Right lobe of liver (tissue), 6 donors: ENCODE measurements at places on chromosomes 5 and 9.

GRCh38 chr5:153275695-153276094 is 214.8 kb upstream of the GRIA1 start:
- no peak overlapping the region for H3K4me3 ChIP-seq
- H3K36me3 ChIP-seq, result no peaks in the 10 kb centered on the region
- H3K27ac ChIP-seq, result no peak overlapping the region
- H3K27me3 ChIP-seq, result no peaks in the 10 kb centered on the region
- no peaks in the 10 kb centered on the region for H3K4me1 ChIP-seq
- no peak for DNase-seq

DNA sequence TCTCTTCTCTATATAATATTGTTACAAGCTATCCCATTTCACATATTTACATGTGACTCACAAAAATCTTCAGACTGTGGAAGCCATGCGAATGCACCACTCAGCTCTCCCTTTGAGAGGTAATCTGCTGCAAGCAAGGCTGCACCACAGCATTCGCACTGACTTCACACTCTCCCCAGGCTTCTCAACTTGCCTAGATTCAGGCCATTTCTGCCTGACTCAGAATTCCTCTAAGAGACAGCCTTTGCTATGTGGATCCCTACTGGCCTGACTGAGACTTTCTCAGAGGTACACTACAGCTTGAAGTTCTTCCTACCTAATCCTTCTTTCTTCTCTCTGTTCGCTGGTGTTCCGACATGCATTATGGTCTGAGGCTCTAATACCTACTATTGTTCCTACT is 21.1 kb upstream of the DMRTA1 start:
- H3K27ac ChIP-seq, result no peak overlapping the region
- H3K36me3 ChIP-seq, result no peaks in the 10 kb centered on the region
- DNase-seq, result no peak
- no peaks in the 10 kb centered on the region for H3K27me3 ChIP-seq

DNA sequence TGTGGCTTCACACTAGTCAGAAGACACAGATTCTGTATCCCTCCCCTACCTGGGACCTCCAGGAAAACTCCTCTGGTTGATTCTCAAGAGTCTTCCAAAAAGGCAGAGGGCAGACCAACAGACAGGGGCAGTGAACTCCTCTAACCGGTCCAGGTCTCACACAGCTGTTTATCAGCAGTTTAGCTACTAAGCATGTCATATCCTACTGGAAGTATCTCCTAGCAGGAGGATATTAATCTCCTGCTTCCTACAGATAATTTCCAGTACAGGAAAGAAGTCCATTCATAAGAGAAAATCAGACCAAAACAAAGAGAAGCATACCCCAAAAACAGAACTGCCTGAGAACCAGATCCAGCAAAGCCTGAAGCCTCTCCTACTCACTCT is 64.3 kb downstream of the DTWD2 start:
- no peaks in the 10 kb centered on the region for H3K36me3 ChIP-seq
- H3K27me3 ChIP-seq, result no peaks in the 10 kb centered on the region
- H3K27ac ChIP-seq, result no peak overlapping the region
- DNase-seq, result no peak
- no peak overlapping the region for H3K4me3 ChIP-seq
- no peaks in the 10 kb centered on the region for H3K4me1 ChIP-seq

DNA sequence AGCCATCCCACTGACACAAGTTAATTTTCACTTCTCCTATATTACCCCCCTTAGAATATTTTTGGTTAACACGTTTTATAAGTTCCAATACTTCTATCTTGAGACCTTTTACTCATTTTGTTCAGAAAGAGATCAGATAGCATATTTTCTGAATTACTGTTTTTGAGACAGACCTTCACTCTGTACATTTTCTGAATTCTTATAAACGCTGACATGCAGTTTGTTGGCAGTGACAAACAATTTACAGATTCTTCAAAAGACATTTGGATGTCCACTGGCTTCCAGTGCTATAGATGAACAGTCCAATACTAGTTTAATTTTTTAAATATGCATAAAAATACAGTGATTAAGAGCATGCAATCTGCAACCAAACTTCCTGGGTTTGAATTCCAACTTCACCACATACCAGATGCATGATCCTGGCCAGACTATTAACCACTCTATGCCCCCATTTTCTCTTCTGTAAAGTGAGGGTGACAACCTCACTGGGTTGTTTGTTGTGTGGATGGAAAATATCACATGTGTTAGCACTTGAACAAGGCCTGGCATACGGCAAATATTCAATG is 142.1 kb downstream of the AGTPBP1 start:
- H3K27me3 ChIP-seq, result no peaks in the 10 kb centered on the region
- H3K36me3 ChIP-seq, result no peaks in the 10 kb centered on the region
- no peaks in the 10 kb centered on the region for H3K4me1 ChIP-seq
- H3K27ac ChIP-seq, result no peak overlapping the region

DNA sequence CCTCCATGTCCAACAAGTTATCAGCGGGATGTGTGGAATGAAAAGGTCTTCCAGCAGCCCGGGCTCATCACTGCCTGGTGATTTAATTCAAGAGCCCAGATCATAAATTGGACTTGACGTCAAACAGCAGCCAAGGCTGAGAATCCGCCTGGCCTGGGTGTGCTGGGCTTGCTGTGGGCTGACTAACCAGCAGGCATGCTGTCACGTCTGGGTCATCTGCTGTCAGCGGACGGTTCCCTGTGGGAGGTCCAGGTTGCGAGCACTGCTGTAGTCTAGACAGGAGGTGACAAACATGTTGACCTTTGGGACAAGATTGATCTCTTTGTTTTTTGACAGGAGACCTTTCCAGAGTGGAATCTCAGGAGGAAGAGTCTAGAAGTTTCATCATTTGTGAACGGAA is 289.7 kb downstream of the OSTF1 start:
- peak; percentile 30 for DNase-seq
- H3K4me1 ChIP-seq, result no peaks in the 10 kb centered on the region
- H3K27me3 ChIP-seq, result no peaks in the 10 kb centered on the region

DNA sequence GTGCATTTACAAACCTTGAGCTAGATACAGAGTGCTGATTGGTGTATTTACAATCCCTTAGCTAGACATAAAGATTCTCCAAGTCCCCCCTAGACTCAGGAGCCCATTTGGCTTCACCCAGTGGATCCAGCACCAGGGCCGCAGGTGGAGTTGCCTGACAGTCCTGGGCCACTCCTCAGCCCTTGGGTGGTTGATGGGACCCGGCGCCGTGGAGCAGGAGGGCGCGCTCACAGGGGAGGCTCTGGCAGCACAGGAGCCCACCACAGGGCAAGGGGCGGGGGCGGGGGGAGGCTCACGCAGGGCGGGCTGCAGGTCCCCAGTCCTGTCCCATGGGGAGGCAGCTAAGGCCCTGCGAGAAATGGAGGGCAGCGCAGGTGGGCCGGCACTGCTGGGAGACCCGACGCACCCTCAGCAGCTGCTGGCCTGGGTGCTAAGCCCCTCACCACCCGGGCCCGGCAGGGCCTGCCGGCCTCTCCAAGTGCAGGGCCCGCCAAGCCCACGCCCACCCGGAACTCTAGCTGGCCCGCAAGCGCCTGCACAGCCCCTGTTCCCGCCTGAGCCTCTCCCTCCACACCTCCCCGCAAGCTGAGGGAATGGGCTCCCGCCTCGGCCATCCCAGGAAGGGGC is 613.5 kb downstream of the TLE4 start:
- no peak overlapping the region for H3K27ac ChIP-seq
- DNase-seq, result no peak
- H3K4me1 ChIP-seq, result no peaks in the 10 kb centered on the region
- no peaks in the 10 kb centered on the region for H3K36me3 ChIP-seq

- no peak for DNase-seq
- H3K36me3 ChIP-seq, result no peaks in the 10 kb centered on the region
- no peak overlapping the region for H3K27ac ChIP-seq
- no peaks in the 10 kb centered on the region for H3K4me1 ChIP-seq
- H3K27me3 ChIP-seq, result no peaks in the 10 kb centered on the region
These were observed 142.6 kb upstream of the FST start for GRCh38 chr5:53337827-53338226.

GRCh38 chr5:126172812-126173211 is 250.4 kb upstream of the GRAMD2B start:
- H3K27me3 ChIP-seq, result no peaks in the 10 kb centered on the region
- no peaks in the 10 kb centered on the region for H3K4me1 ChIP-seq
- no peak for DNase-seq

DNA sequence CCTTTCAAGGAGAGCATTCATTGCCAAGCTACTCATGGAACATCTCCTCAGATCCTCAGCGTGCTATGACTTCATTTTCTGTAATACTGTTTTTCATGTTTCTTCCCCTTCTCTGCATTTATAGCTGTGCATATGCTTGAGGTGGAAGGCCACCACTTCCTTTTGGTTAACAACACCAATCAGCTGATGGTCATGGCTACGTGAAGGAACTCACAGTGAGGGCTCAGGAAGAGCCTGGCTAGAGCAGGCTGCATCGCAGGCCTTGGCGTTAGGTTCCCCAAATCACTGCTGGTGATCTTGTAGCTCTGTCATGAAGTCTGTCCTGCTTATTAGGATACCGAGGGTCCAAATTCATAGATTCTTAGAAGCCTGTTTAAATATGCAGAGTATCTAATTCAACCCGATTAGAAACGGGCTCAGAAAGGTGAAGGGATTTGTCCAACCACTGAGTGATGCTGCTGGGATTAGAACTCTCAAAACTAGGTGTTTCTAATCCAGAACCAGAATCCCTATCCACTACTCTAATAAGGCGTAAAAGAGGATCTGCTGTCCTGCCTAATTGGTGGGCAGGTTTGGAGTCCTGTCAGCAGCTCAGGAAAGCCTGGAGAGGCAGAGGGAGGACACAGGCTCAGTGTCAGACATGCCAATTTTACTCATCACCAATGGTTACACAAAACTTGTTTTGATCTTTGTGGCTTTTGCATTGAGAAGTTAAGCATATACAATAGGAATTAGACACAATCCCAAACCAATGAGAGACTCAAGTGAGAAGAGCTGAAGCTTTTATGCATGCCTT is 7.5 kb downstream of the SYK start:
- no peak overlapping the region for H3K4me3 ChIP-seq
- no peaks in the 10 kb centered on the region for H3K4me1 ChIP-seq
- DNase-seq, result no peak
- no peak overlapping the region for H3K27ac ChIP-seq
- H3K36me3 ChIP-seq, result no peaks in the 10 kb centered on the region
- no peaks in the 10 kb centered on the region for H3K27me3 ChIP-seq

GRCh38 chr9:70504834-70505233 is 90.4 kb upstream of the KLF9 start:
- no peak overlapping the region for H3K4me3 ChIP-seq
- H3K36me3 ChIP-seq, result no peaks in the 10 kb centered on the region
- no peaks in the 10 kb centered on the region for H3K27me3 ChIP-seq

DNA sequence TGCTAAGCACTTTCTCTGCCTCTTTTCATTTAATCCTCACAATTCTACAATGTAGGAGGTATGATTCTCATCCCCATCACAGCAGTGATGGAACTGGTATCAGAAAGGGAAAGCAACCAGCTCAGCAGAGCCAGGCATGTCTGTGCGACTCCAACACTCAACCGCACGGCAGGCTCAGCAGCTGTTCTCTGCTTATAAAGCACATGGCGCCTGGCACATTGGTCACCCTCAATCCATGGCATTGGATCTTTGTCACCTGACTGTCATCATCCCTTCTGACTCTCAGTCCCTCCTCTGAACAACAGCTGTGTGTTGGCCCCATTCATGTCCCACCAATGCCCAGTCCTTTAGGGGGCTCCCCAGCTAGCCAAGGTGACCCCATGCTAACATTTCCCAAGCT is 45.1 kb upstream of the HAND1 start:
- H3K4me1 ChIP-seq, result peaks cover 3% of the 10 kb centered on the region
- no peak overlapping the region for H3K4me3 ChIP-seq
- no peaks in the 10 kb centered on the region for H3K36me3 ChIP-seq
- H3K27me3 ChIP-seq, result no peaks in the 10 kb centered on the region
- no peak for DNase-seq
- no peak overlapping the region for H3K27ac ChIP-seq

DNA sequence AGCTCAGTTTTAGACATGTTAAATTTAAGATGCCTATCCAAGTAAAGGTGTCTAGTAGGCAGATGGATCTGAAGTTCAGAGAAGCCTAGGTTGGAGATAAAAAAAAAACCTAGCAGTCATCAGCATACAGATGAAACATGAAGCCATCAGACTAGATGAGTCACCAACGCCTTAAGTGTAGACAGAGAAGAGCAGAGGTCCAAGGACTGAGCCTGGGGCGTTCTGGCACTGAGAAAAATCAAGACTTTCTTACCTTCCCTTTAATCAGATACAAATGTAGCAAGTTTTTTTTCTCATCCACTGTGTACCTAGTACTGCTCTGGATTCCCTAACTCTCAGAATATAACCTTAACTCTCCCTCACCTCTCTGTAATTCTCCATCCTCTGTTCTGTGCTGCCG is 97.3 kb downstream of the SIL1 start:
- no peaks in the 10 kb centered on the region for H3K4me1 ChIP-seq
- DNase-seq, result no peak
- no peak overlapping the region for H3K27ac ChIP-seq
- no peaks in the 10 kb centered on the region for H3K36me3 ChIP-seq
- H3K4me3 ChIP-seq, result no peak overlapping the region

GRCh38 chr5:99034336-99034735 is 105.5 kb upstream of the CHD1 start:
- H3K4me3 ChIP-seq, result no peak overlapping the region
- no peaks in the 10 kb centered on the region for H3K36me3 ChIP-seq
- no peaks in the 10 kb centered on the region for H3K27me3 ChIP-seq

DNA sequence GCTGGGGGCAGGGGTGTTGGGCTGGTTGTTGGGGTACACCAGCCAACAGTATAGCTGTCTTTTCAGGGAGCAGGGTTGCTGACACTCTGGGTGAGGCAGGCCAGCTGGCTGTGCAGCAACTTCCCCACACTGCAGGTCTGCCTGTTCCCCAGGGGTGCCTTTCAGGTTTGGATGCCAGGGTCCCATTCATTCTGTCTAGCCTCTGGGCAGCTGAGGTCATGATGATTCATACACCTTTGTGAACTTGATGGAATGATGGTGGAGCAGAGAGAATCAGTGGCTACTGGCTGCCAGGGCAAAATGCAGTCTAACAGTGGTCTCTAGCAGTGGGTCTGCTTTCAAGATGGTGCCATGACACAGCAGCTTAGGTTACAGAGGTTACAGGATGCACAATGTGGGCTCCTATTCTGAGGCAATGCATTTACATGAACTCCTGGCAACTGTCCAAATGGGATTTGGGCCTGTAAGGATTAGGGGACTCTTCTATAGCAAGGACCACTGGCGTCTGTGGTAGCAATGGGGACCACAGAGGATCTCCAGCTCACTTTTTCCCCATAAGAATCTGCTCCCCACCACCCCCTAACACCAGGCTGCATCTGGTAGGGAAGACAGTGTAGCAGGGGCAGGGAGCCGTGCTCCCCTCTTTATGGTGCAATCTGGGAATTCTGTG is 103.7 kb downstream of the FEM1C start:
- no peak for DNase-seq
- no peak overlapping the region for H3K4me3 ChIP-seq
- H3K4me1 ChIP-seq, result no peaks in the 10 kb centered on the region
- no peak overlapping the region for H3K27ac ChIP-seq
- no peaks in the 10 kb centered on the region for H3K36me3 ChIP-seq

- no peaks in the 10 kb centered on the region for H3K4me1 ChIP-seq
- DNase-seq, result no peak
- no peaks in the 10 kb centered on the region for H3K36me3 ChIP-seq
- H3K27me3 ChIP-seq, result no peaks in the 10 kb centered on the region
These were observed 17.0 kb upstream of the RHOBTB3 start for GRCh38 chr5:95713960-95714710.
